ENCODE measurements at places on chromosomes 12 and 14.

- no peak for DNase-seq
These were observed 465.3 kb upstream of the TBX3 start for GRCh38 chr12:115149279-115149678.

GRCh38 chr12:12305568-12306300 is 38.9 kb upstream of the LRP6 start:
- DNase-seq: no peak

GRCh38 chr12:123897221-123897620 is 75.4 kb downstream of the CCDC92 start:
- peak; percentile 84 for DNase-seq

DNA sequence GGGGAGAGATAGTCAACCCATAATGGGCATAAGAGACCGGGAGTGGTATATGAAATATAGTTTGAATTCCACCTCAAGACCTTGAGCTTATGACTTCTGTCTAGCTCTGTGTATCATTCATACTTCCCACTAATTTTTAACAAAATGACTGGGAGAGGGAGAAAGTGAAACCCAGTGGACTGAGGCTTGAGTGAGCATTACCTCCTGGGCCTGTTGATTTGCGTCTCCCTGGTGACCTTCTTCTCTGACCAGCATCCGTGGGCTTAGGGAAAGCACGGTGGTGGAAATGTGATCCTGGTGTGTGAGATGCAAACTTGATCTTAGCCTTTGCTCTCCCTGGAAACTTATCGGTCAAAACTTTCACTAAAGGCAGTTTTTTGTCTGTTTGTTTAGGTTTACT is 207.9 kb upstream of the BCL2L14 start:
- DNase-seq: no peak

GRCh38 chr14:61706096-61706690 is 10.9 kb downstream of the HIF1A start:
- no peak for DNase-seq
